Chondrocyte (in vitro differentiated cells): ENCODE measurements at places on chromosomes 3 and 15. TPM values are rescaled to one million over a fixed set of nuclear protein-coding genes. Genes with fewer than 3 reads are reported as not detected.

- peaks cover 18% of the 10 kb centered on the region for H3K4me1 ChIP-seq
- no peak overlapping the region for H3K4me3 ChIP-seq
- H3K36me3 ChIP-seq: no peaks in the 10 kb centered on the region
Observed at GRCh38 chr3:110423276-110423675, 648.3 kb upstream of the NECTIN3 start.

The SLC9A9 gene
- 2.5 to 5.5 TPM (median 2.6 TPM) in 3 replicates for total RNA-seq

GRCh38 chr15:82571722-82572222, 31.5 kb upstream of the RPS17 start:
- H3K27me3 ChIP-seq: peaks cover 18% of the 10 kb centered on the region
- peak overlapping the region; percentile 71 for H3K27ac ChIP-seq
- H3K4me1 ChIP-seq: peaks cover 14% of the 10 kb centered on the region
- no peak for DNase-seq
- H3K36me3 ChIP-seq: no peaks in the 10 kb centered on the region

- no peak overlapping the region for H3K4me3 ChIP-seq
- no peaks in the 10 kb centered on the region for H3K4me1 ChIP-seq
- no peak for DNase-seq
- no peak overlapping the region for H3K27ac ChIP-seq
Observed at GRCh38 chr3:46266598-46266997, 24.3 kb downstream of the CCR3 start.

DNA sequence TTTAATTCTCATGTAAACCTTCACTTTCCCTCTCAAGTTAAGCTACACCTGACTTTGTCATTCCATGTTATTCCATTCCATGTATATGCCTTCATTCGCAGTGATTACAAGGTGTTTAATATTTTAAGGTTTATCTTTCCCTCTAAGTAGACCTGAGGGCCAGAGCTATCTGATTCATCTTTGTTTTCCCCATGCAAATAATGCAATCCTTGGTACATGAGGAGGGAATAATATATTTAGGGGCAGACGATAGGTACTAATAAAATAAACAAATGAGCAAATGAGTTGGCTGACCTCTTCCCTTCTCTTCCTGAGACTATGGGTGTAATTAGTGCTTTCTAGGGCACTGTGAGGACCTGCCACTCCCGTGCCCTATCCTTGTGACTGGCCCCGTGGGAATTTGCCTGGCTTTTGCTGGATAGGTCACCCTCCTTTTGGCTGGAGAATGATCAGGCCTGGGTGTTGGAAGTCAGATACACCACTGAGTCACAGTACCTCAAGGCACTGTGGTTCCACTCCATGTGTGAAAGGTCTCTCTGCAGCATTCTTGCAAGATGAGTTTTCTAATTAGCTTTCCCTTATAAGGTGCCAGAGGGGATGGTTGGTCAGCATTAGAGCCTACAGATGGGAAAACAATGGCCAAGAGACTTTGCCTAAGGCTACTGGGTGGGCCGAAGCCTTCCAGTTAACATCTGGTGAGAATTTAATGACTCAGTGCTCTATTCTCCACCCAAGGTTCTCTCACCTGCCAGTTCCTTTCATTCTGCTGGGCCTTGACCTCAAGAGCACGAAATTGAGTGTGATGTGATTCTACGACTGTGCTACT, 183.2 kb downstream of the P3H2 start:
- H3K4me3 ChIP-seq: no peak overlapping the region
- H3K27ac ChIP-seq: peak overlapping the region; percentile 64
- no peaks in the 10 kb centered on the region for H3K27me3 ChIP-seq
- H3K4me1 ChIP-seq: peaks cover 29% of the 10 kb centered on the region
- H3K36me3 ChIP-seq: no peaks in the 10 kb centered on the region

DNA sequence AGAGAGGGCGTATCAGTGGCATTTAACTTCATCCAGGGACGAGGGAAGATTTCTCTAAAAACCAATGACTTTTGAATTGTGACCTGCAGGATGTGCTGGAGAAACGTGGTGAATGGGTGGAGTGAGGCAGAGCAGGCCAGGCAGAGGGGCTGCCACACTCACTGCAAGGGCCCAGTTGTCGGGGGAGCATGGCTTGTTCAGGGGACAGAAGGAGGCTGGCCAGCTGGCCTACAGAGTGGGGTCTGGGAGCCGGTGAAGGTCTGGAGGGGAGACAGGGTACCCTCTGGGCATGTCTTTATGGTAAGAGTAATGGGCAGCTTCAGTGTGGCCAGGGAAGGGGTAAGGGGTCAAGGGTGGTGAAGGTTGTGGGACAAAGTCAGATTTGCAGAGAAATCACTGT, 225.2 kb upstream of the RGMA start:
- H3K27ac ChIP-seq: no peak overlapping the region
- no peak for DNase-seq
- H3K36me3 ChIP-seq: no peaks in the 10 kb centered on the region

DNA sequence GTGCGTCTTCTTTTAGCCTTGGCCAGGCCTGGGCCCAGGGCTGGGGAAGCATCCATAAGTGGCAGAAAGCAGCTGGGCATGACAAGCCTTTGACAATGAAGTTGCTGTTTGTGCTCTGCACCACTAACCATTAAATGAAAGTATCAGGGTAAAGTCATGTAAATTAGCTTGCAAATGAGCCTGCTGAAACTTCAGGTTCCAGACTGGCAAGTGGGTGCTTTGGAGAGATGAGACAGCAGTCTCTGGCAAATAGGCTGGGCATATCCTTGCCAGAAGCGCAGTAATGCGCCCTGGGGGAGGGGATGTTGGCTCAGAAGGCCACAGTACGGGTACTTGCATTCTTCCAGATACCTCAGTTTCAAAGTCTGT, 40.7 kb downstream of the RAB6B start:
- no peak for DNase-seq
- no peak overlapping the region for H3K4me3 ChIP-seq
- H3K27me3 ChIP-seq: no peaks in the 10 kb centered on the region
- no peak overlapping the region for H3K27ac ChIP-seq
- H3K4me1 ChIP-seq: peaks cover 22% of the 10 kb centered on the region

The FHIT gene
- total RNA-seq: 2.5 to 3.8 TPM (median 3.4 TPM) in 3 replicates

The THSD4 gene
- 3.4 to 3.5 TPM (median 3.4 TPM) in 3 replicates for total RNA-seq
